AG09319 (cell line): ENCODE measurements at places on chromosomes 1 and 21.

DNA sequence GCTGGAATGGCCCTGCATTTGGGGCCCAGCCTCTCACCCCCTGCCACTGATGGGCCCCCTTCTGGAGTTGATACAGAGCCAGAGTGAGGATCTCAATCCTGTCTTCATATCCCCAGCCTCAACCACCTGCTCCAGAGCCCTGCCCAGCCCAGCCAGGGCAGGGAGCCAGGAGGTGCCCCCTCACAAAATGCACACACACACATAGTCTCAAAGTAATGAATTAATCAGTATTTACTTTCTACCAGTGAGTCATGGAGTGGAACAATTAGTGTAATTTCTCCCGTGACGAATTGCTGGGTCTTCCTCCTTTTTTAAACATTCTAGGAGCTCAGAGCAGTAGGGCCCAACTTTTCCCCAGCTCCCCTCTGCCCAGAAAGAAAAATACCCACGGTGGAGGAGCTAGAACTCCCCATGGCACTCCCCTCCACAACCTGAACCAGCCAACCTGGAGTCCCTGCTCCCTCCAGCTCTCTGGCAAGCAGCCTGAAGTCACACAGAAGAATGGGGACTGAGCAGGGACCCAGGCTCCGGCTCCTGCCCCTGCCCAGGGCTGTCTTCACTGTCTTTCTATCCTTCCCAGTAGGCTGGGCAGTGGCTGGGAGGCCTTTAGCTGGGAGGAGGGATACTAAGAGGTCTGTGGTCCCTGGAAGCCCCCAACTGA is 29.3 kb downstream of the SDC3 start:
- DNase-seq, result no peak

GRCh38 chr1:178927003-178927402 is 56.1 kb upstream of the ANGPTL1 start:
- DNase-seq, result no peak

DNA sequence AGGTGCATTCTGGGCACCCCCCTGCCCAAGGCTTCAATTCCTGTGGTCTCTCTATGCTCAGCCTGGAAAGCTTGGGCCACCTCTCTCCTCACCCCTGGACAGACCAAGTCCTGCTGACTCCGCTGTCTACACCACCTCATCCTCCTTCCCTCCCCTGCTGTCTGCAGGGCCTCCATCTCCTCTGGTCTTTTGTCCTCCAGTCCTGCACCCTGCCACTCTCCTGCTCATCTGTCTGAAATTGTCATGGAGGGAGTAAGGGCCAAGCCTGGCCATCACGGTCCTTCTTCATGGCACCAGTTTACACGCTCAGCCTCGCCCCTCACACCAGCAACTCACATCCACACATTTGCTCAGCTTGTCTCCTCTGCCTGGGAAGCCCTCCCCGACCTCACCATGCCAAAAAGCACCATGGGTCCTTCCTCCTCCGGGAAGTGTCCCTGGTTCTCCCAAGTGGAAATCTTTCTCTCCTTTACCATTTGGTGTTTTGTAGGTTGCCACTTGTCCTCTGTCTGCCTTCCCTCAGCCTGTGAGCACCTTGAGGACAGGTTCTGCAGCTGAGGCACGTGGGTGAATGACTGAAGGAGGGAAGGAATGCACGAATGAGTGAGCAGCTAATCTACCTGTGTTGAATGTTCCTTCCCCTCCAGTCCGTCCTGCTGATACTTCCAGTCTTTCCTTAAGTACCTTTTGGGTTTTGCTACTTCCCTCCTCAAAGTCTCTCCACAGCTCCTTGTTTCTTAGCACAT is 2.1 kb upstream of the SLC2A1 start:
- no peak for DNase-seq

DNA sequence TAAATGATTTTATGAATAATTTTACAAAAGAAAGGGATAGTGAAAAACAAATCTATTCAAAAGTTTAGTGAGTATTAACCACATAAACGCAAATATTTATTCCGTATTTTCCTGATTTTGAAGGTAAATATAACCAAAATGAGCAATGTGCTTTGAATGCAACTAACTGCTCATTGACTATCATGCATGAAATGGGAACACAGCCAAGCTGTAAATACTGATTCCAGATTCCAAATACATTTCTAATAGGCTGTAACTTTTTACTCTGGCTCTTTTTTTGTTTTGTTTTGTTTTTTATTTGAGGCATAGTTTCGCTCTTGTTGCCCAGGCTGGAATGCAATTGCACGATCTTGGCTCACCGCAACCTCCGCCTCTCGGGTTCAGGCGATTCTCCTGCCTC is 41.8 kb downstream of the SELENOF start:
- DNase-seq, result peak; percentile 37

- DNase-seq, result no peak
Measured at GRCh38 chr1:116854403-116854690, 55.4 kb upstream of the PTGFRN start.

GRCh38 chr1:204581759-204582158 is 65.6 kb downstream of the MDM4 start:
- no peak for DNase-seq

- DNase-seq, result no peak
Measured at GRCh38 chr21:35102488-35103371, 53.6 kb upstream of the RUNX1 start.

DNA sequence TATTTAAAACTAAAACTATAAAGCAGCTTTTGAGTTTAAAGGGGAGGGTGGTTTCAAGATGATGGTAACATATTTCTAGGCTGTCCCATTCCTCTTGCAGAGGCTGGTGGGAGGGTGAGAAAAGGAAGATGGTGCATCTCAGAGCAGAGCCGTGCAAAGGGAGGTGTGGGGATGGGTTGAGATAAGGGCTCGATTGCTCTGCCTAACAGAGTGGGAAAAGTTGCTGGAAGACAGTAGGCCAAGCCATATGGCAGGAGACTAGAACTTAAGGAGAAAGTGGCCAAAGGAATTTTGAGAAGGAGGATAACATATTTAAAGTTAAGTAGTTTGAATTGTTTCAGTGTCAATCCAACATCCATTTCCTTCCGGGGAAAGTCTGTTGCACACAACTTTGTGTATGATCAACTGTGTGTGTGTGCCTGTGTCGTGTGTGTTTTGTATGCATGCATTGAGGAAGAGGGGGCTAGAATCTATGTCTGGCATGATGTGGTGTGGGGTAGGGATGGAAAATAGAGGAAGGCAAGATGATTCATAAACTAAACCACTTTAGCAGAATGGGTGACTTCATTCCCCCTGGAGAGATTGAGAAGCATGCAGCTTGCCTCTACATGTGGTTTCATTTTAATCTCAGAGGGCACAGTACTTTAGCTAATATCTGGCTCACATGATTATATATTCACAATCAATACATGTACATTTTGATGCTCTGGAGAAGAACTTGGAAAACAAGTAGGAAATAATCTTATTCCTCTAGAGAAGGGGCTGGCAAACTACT is 145.0 kb upstream of the DNAH14 start:
- peak; percentile 14 for DNase-seq

DNA sequence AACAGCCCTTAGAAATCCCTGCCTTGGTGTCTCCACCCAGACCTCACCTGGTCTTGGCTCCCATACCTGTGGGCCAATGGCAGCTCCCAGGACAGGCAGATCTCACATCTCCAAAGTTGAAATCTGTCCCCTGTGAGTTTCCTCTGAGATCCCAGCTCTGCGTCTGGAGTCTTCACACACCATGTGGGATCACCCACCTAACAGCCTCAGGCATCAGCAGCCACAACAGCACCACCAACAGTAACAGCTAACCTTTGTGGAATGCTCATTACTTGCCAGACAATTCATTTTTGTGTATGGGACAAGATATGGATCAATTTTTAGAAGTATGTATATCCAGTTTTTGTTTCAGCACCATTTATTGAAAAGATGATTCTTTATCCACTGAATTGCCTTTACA is 523.2 kb downstream of the MATN1 start:
- no peak for DNase-seq

GRCh38 chr1:89910780-89911179 is 84.1 kb upstream of the ZNF326 start:
- DNase-seq, result peak; percentile 50

DNA sequence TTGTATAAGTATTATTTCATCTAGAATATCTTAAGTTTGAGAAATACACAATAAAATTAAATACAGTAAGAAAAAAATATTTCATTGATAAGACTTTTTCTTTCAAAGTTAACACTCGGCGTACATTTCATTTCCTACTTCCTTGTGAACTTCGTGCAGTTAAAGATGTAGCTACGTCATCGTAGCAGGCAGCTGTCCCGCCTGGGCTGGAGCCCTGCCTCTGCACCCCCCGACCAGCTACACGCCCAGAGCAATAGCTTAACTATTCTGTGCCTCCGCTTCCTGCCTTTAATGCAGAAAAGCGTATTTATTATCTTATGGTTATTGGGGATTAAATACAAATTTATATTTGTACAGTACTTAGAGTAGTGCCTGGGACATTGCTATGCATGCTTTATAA is 53.5 kb downstream of the CLSTN1 start:
- no peak for DNase-seq

DNA sequence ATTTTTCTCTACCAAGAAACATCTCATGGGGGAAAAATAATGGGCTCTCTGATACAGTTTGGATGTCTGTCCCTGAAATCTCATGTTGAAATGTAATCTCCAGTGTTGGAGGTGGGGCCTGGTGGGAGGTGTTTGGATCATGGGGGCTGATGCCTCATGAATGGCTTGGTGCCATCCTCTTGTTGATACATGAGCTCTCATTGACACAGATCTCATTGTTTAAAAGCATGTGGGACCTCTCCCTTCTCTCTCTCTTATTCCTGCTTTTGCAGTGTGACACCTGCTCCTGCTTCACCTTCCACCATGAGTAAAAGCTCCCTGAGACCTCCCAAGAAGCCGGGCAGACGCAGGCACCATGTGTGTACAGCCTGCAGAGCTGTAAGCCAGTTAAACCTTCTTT is 332.5 kb upstream of the NRIP1 start:
- no peak for DNase-seq
